Left colon (tissue), 2 donors: ENCODE measurements at places on chromosomes 1 and 21. TPM values are rescaled to one million over a fixed set of nuclear protein-coding genes. Genes with fewer than 3 reads are reported as not detected.

DNA sequence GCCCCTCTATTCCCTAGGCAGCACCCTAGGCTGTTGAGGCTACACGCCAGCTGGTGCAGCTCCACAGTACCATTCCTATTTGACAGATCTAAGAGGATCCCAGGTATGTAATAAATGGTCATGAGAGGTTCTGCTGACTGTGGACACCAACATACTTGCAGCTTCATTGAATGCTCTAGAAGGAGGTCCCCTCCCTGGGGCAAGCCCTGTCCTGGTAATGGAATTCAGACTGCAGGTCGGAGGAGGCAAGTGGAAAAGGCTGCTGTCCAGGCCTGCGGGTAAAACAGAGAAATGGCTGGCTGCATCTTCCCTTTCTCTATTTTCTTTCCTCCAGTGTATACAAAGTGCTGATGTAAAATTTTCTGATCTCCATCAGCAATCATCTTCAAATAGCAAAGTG is 66.1 kb upstream of the ZNF648 start:
- DNase-seq: no peak

DNA sequence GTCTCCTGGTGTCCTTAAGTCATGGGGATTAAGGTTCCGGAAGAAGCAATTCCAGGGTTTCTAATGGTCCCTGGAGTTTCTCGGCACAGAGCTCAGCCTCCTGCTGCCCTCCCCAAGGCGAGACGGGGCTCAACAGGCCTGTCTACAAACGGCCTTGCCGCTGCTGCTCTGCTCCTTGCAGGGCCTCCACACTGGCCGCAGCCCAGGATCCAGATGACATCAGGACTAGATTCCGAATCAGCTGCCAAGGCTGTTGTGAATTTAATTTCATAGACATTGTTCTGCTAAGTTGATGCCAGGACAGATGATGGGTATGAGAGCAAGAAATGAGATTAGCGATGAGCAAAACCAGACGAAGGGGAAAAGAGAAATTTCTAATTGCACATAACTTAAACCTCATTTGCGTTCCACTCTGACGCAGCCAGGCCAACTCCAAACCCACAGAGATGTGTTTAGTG is 103.6 kb upstream of the BACE2 start:
- DNase-seq: no peak

CFHR4 gene
- total RNA-seq: not detected

- DNase-seq: no peak
These were observed 933.4 kb downstream of the PLA2G4A start for GRCh38 chr1:187762118-187762517.

PLA2G2F gene
- not detected for total RNA-seq

GRCh38 chr21:31326522-31327242 is 17.4 kb downstream of the TIAM1 start:
- DNase-seq: no peak

DNA sequence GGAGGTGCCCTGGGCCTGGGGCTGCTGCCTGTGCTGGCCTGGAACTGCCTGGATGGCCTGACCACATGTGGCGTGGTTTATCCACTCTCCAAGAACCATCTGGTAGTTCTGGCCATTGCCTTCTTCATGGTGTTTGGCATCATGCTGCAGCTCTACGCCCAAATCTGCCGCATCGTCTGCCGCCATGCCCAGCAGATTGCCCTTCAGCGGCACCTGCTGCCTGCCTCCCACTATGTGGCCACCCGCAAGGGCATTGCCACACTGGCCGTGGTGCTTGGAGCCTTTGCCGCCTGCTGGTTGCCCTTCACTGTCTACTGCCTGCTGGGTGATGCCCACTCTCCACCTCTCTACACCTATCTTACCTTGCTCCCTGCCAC is 1.8 kb downstream of the GPR3 start:
- DNase-seq: no peak

GRCh38 chr21:34205811-34206571 is 132.6 kb downstream of the MRPS6 start:
- DNase-seq: no peak

GRCh38 chr1:198612471-198613260 is 26.2 kb upstream of the PTPRC start:
- no peak for DNase-seq

TAS1R1 gene
- 0.14 TPM for total RNA-seq

NUP210L gene
- not detected for total RNA-seq

- DNase-seq: peak; percentile 51
These were observed 794 bp downstream of the NID1 start for GRCh38 chr1:236063919-236064673.

DNA sequence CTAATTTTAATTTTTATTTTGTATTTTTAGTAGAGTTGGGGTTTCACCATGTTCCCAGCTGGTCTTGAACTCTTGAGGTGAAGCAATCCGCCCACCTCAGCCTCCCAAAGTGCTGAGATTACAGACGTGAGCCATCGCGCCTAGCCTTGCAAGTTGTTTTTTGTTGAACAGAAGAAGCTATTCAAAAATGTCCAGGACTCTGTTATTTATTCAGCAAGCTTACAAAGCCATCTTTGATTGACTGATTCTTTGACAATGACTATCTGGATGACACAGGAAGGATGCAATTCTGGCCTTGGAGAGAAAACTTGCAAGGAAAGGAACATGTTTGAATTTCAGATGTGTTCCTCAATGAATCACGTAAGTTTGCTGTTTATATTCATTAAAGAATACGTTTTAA is 63.5 kb downstream of the MAP3K7CL start:
- DNase-seq: no peak

SPATA21 gene
- total RNA-seq: not detected

DNA sequence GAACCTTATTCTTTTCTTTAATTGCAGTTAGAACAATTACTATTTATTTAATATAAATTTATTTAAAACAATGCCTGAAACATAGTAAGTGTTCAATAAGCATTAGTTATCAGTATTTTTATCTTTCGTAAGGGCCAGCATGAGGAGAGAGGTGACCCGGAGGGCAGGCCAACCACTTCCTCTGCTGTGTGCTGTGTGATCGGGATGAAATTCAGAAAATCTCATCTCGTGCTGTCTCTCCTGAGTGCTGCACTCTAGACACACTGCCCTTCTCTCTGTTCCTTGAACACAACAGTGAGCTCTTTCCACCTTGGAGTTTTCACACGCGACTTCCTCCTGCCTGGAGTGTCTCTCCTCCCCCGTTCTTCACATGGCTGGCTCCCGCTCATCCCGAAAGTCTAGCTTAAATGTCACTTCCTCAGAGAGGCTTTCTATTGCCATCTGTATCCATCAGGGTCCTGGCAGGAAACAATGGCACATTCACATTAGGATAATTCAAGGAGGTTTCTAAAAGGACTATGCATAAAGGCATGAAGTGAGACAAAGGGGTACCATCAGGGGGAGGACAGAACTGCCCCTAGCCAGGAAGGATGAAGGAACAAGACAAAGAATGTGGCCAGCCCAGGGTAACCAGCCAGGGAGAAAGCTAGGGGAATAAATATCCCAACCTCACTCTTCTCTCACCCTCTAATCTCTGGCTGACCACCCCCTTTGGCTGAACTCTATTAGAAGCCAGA is 142.6 kb upstream of the GJB5 start:
- DNase-seq: no peak

XCL2 gene
- 0.67 TPM for total RNA-seq

GRCh38 chr1:165397944-165398343 is 41.4 kb upstream of the LMX1A start:
- no peak for DNase-seq

- no peak for DNase-seq
These were observed 20.1 kb downstream of the FMO3 start for GRCh38 chr1:171110621-171111326.

DNA sequence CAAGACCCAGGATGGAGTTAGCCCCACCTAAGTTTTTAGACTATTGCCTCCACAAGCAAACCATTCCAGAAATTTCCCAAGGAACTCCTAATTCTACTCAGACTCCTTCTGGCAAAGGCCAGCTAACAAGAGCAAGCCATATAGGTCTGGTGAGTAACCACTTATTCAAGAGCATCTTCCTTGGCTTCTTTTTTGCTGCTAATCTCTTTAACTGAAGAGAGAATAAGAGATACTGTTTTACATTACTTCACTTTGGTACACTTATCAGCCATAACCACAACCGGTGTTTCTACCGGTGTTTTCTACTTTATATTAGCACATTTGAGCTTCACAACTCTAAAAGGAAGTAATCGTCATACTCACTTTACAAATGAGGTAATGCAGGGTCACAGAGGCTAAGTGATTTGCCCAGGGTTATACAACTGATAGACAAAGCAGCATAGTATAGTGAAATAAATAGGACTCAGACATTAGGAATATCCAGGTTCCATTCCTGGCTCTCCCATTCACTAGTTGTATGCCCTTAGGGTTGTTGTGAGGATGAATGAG is 1.7 kb upstream of the EPS15 start:
- no peak for DNase-seq
